ENCODE measurements at places on chromosomes 13 and 19.

- no peak for DNase-seq
Measured at GRCh38 chr13:30159446-30159839, 147.9 kb downstream of the KATNAL1 start.

DNA sequence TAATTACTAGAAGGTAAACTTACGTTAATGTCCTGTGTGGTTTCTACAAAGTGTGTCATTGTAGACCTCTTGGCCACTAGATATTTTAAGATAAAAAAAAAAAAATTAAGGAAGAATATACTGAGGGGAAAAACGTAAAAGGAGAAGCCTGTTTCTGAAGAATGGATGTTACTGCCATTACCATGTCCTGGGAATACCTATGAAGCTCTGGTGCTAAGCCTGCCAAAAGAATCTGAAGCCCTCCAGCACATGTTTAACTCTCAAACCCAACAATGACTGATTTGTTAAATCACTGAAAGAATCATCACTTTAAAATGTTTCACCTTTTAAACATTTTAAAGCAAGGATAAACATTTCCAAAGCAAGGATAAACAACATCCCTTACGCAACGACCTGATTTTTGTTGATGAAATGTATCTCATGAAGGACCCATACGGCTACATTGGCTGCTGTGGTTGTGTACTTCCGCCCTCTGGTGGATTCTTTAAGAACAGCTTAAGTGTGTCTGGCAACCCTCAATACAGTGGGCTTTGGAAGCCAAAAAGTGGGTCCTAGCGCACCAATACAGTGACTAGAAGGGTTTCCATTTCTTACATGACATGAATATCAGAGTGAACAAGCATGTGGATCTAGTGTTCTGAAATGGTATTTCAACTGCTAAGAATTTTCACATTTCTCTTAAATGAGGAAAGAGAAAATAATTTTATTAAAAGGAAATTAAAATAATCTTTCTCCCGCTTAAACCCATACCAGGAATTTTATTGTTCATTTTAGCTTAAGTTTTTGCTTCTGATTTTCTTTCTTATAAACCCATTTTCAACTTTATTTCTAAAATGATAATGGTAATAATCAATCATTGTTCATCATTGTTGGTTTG is 74.5 kb upstream of the RAP2A start:
- DNase-seq: no peak

- DNase-seq: no peak
Measured at GRCh38 chr13:30735025-30735871, at the start of gene ALOX5AP. ALOX5AP (plus strand) TSS chr13:30735543; CDS start chr13:30735606, 63 bp downstream.

DNA sequence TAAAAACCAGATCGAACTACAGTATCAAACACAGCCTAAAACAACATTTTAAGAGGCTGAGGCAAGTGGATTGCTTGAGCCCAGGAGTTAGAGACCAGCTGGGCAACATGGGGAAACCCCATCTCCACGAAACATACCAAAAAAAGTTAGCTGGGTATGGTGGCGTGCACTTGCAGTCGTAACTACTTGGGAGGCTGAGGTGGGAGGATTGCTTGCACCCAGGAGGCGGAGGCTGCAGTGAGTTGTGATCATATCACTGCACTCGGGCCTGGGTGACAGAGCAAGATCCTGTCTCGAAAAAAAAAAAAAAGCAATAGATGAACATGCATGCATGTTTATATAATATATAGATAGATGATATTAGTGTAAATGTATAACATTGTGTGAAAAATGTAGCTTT is 5.2 kb upstream of the MRPS31 start:
- DNase-seq: no peak

GRCh38 chr19:16197188-16197621 is 506 bp upstream of the AP1M1 start:
- no peak for DNase-seq

DNA sequence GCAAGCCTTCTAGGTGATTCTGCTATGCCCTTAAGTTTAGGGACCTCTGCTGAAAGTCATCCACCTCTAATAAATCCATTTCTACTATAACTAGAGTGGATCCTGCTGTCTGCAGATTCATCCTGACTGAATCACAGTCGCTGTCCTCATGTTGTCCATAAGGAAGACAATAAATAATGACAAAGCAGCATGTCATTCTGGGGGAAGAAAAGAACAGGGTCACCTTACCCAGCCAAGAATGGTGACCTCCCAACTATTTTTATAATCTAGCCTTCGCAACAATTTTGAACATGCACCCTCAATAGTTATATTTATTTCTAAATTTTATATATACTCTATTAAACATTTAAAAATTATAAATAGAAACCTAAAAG is 45.0 kb upstream of the UBE2L5 start:
- no peak for DNase-seq

DNA sequence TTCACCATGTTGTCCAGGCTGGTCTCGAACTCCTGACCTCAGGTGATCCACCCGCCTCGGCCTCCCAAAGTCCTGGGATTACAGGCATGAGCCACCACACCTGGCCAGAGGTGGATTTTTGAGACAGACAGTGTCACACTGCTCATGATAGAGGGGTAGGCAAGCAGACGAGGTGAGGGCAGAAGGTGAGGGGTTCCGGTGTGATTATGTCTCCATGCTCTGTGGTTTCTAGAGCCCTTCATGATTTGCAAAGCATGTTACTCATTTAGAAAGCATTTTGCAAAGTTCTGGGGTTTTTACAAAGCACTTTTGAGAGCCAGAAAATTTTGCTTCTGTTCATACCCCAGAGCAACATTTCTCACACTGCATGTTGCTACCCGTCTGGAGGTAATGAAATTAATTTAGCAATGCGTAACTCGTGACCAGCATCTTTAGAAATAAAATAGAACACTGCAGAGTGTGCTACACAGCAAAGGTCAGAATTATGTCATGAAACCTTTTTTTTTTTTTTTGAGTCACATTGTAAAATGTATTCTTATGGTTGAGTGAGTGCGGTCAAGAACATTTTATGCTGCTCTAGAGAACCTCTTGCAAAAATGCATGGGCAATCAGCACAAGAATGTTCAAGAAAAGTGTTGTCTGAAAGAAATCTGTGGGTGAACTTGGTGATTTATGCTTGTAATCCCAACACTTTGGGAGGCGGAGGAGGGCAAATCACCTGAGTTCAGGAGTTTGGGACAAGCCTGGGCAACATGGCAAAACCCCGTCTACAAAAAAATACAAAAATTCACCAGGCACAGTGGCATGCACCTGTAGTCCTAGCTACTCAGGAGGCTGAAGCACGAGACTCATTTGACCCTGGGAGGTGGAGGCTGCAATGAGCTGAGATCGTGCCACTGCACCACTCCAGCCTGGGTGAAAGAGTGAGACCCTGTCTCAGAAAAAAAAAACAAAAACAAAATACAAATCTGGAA is 58.0 kb downstream of the MAP4K1 start:
- no peak for DNase-seq

- DNase-seq: no peak
Measured at GRCh38 chr13:113491418-113491883, 940 bp upstream of the DCUN1D2 start.

GRCh38 chr19:43997631-43998290 is 5.0 kb upstream of the ZNF230 start:
- DNase-seq: no peak

DNA sequence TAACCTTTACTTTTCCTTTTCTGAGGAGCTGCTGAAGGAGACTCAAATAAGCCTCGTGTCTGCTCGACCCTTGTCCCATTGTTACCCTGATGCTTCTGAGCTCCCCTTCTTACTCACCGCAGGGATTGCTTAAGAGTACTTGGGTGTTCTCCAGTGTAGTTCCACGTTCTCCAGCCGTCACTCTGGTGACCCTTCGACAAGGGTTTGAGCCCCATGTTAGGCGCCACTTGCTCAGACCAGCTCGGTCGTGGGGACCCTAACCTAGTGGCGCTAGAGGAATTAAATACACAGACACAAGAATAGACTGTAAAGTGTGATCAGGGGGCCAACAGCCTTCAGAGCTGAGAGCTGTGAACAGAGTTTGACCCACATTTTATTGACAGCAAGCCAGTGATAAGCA is 10.3 kb downstream of the ZNF480 start:
- no peak for DNase-seq

DNA sequence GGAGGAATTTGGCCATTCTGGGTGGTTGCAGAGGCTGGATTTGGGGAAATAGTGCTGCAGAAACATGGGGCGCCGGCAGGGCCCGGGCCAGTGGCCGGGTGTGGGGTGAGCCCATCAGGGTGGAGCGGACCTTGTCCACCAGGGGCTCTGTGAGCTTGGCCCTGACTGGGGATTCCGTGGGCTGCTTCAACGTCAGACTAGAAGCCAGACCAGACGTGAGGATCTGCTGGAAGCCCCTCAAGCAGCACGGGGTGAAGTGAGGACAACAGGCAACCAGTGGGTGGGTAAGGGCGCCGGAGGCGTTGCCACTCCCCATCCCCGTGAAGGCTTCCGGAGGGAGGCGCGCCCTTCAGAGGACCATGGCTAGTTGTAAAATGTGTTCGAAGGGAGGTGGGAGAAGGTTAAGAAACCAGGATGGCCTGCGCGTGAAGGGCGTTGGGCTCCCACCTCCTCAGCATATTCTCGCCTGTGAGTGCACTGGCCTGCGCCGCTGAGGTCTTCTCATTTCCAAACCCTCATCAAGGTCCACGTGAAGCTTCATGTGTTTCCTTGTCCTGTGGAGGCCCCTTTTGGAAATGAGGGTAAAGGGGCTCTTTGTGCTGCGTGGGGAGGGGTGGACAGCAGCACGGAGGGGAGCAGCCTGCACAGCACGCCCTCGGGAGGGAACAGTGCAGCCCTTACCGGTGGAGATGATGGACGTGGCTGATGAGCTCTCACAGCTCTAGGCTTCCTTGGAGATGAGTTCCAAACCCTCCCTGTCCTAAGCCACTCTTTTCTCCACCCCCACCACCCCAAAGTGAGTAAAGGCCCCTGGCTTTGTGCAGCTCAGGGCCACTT is 8.3 kb downstream of the TEX29 start:
- DNase-seq: no peak

DNA sequence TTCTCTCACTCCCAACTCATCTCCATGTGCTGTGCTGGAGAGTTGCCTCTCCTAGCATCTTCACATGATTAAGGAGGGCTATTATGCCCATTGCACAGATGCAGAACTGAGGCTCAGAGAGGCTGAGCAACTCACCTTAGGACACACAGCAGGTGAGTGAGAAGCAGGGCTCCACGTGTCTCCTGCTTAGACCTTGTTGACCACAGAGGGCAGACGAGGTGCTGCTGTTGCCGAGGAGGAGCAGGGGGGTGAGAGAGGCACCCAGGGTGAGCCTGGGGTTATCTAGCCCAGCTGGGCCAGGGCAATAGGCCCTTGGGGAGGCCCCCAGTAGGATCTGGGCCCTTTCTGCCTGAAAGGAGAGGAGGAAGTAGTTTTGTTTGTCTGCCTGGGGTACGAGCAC is 2.4 kb upstream of the HSH2D start:
- no peak for DNase-seq

DNA sequence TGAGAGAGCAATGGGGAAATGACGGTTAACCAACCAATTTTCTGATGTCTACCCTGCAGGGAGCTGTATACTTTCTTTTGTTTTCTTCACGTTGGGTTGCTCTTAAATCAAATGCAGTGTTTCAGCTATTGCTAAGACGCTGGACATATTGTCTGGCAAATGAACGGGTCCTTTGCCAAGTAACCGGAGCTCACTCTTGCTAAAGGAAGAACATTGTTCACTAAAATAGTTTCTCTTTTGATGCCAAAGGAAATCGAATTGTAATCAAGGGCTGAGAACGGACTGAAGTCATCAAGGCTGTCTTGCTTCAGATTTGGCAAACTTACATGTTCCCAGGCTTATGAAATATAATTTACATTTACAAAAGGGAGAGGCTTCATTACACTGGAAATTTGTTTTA is 142.3 kb upstream of the ARGLU1 start:
- DNase-seq: no peak
